Lung (tissue), 17 donors: ENCODE measurements at places on chromosomes 7 and 10. TPM values are rescaled to one million over a fixed set of nuclear protein-coding genes. Genes with fewer than 3 reads are reported as not detected.

DNA sequence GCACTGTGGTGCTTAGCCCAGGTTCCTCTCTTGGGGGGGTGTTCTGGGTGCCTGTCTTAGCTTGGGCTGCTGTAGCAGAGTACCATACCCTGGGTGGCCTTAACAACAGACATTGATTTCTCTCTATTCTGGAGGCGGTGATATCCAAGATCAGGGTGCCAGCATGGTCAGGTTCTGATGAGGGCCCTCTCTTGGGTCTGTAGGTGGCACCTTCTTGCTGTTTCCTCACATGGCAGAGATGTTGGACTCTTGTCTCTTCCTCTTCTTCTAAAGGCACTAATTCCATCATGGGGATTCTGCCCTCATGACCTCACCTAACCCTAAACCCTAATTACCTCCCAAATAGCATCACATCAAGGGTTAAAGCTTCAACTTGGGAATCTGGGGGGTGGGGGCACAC is 19.9 kb upstream of the CRHR2 start:
- no peaks in the 10 kb centered on the region for H3K27me3 ChIP-seq
- peaks cover 14% of the 10 kb centered on the region for H3K4me1 ChIP-seq
- H3K4me3 ChIP-seq = no peak overlapping the region
- H3K36me3 ChIP-seq = no peaks in the 10 kb centered on the region
- no peak overlapping the region for H3K27ac ChIP-seq
- no peak for DNase-seq

CPXM2 gene
- total RNA-seq = 2.3 TPM

- no peak overlapping the region for H3K27ac ChIP-seq
- no peaks in the 10 kb centered on the region for H3K4me1 ChIP-seq
- H3K4me3 ChIP-seq = no peak overlapping the region
- no peaks in the 10 kb centered on the region for H3K27me3 ChIP-seq
- no peaks in the 10 kb centered on the region for H3K36me3 ChIP-seq
Observed at GRCh38 chr7:113657603-113658002, 261.2 kb downstream of the PPP1R3A start.

DNA sequence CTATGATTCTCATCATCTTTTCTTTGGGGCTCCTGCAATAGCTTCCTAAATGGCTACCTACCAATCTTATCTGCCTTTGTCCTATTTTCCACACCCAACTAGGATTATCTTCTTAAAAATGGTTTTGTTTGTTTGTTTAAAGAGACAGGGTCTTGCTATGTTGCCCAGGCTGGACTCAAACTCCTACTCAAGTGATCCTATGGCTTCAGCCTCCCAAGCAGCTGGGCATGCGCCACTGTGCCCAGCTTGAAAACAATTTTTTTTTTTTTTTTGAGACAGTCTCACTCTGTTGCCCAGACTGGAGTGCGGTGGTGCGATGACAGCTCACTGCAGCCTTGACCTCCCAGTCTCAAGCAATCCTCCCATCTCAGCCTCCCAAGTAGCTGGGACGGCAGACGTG is 14.9 kb downstream of the DNMBP start:
- H3K27ac ChIP-seq = peak overlapping the region; percentile 23
- no peak overlapping the region for H3K4me3 ChIP-seq
- no peak for DNase-seq
- peaks cover 4% of the 10 kb centered on the region for H3K4me1 ChIP-seq

GLRX3 gene
- total RNA-seq = 71.1 TPM

DNA sequence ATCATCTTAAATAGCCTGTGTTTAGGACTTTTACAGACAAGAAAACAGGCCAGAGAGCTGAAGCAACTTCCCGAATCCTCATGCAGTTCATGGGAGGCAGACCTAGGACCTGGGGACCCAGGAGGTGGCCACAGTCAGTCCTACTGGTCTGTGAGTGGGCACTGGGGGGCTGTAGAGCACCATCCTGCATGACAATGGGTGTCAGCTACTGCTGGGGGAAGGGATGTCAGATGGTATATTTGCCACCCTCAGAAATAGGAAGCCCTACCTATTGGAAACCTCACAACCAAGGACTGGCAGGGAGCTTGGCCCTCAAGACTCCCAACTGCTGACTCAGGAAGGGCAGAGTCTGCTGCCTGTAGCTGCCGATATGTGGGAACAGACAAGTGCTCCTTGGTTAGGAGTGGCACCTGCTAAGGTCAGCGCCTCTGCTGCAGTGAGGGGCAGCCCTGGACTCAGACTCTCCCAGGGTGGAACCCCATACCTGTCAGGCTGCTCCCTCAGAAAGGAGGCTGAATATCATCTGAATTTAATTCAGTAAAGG is 29.7 kb downstream of the OGDH start:
- peaks cover 42% of the 10 kb centered on the region for H3K4me1 ChIP-seq
- peak overlapping the region; percentile 41 for H3K27ac ChIP-seq

DNA sequence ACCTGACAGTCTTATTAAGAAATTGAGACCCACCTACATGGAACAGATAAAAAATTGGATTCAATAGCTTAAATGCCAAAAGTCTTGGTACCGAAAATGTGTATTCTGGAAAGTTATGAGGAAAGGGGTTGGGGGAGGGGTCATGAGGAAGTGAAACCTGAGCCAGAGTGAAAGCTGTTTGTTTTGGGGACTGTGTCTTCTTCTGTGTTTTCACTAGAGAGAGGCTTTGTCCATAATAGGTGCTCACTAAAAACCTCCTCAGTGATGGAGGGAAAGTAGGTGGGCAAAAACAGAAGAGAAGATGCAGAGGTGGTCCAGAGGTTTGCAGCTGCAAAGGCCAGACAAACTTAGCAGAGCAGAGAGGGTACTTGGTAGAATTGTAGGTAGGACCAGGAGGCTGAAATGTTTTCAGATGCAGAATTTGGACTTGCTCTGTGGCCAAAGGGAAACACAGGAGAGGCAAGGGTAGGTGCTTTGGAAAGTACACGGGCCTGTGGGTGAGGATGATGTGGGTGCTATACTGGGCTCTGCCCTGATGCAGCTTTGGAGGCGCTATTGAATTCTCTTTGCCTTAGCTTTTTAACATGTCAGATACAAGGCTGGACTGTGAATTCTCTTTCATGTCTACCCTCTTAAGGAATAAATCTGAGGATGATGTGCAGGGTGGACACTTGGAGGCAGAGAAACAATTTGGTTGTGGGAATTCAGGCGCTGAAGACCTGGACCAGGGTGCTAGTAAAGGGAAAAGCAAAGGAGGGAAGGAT is 254.6 kb downstream of the PTEN start:
- H3K27me3 ChIP-seq = no peaks in the 10 kb centered on the region
- no peaks in the 10 kb centered on the region for H3K4me1 ChIP-seq
- no peak for DNase-seq
- no peaks in the 10 kb centered on the region for H3K36me3 ChIP-seq
- H3K4me3 ChIP-seq = no peak overlapping the region

DNA sequence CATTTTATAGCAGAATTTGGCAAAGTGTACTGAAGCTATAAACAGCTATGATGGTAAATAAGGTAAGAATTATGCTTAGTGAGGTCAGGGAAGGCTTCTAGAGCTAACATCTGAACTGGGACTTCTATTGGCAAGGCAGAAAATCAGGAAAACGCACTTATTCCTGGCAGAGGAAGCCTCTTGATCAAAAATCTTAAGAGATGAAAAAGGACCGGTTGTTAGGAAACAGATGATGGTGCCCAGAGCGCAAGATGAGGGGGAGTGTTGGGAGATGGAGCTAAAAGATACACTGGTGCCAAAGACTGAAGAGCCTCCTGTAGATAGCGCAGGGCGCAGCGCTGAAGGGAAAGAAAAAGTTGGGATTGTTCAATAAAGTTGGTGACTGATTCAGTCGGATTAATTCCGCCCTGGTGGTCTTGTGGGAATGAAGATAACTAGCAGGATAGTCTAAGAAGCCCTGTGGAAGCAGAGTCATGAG is 550 bp upstream of the CALU start:
- H3K27me3 ChIP-seq = no peaks in the 10 kb centered on the region
- peaks cover 24% of the 10 kb centered on the region for H3K4me1 ChIP-seq
- H3K27ac ChIP-seq = peak overlapping the region; percentile 74
- H3K36me3 ChIP-seq = no peaks in the 10 kb centered on the region
- H3K4me3 ChIP-seq = peak overlapping the region; percentile 43

SFXN4 gene
- 22.0 TPM for total RNA-seq

- H3K36me3 ChIP-seq = no peaks in the 10 kb centered on the region
- no peaks in the 10 kb centered on the region for H3K27me3 ChIP-seq
- DNase-seq = peak; percentile 45
- H3K27ac ChIP-seq = no peak overlapping the region
Observed at GRCh38 chr10:3652886-3653285, 132.1 kb downstream of the KLF6 start.

GRCh38 chr10:58477122-58477521 is 35.5 kb upstream of the BICC1 start:
- peaks cover 5% of the 10 kb centered on the region for H3K4me1 ChIP-seq
- no peaks in the 10 kb centered on the region for H3K27me3 ChIP-seq
- H3K36me3 ChIP-seq = no peaks in the 10 kb centered on the region

- H3K4me3 ChIP-seq = no peak overlapping the region
- DNase-seq = no peak
- no peaks in the 10 kb centered on the region for H3K27me3 ChIP-seq
- H3K27ac ChIP-seq = no peak overlapping the region
- no peaks in the 10 kb centered on the region for H3K4me1 ChIP-seq
Observed at GRCh38 chr7:103240806-103241205, 56.4 kb upstream of the PMPCB start.

GJC3 gene
- total RNA-seq = not detected

- no peak overlapping the region for H3K4me3 ChIP-seq
- no peaks in the 10 kb centered on the region for H3K27me3 ChIP-seq
- no peaks in the 10 kb centered on the region for H3K4me1 ChIP-seq
Observed at GRCh38 chr10:59748834-59749233, 4.4 kb downstream of the MRLN start.

DNA sequence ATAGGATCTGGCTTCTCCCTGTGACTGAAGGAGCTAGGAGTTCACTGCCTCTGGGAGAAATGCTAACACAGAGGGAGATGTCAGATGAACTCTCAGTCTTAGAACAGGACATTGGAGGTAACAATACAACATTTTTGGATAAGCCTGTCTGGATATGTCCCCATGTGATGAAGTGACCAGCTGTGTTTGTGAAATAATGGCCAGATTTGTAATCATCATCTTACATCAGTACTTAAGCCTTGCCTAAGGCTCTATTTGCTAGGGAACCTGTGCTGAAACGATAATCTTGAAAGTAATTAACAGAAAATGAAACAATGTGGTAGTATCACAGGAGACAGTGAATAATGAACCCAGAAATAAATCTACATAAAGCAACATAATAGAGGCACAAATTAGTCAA is 56.2 kb downstream of the CRPPA start:
- H3K27me3 ChIP-seq = no peaks in the 10 kb centered on the region
- H3K27ac ChIP-seq = no peak overlapping the region
- no peak overlapping the region for H3K4me3 ChIP-seq
- peaks cover 5% of the 10 kb centered on the region for H3K36me3 ChIP-seq
- no peaks in the 10 kb centered on the region for H3K4me1 ChIP-seq
- no peak for DNase-seq

DNA sequence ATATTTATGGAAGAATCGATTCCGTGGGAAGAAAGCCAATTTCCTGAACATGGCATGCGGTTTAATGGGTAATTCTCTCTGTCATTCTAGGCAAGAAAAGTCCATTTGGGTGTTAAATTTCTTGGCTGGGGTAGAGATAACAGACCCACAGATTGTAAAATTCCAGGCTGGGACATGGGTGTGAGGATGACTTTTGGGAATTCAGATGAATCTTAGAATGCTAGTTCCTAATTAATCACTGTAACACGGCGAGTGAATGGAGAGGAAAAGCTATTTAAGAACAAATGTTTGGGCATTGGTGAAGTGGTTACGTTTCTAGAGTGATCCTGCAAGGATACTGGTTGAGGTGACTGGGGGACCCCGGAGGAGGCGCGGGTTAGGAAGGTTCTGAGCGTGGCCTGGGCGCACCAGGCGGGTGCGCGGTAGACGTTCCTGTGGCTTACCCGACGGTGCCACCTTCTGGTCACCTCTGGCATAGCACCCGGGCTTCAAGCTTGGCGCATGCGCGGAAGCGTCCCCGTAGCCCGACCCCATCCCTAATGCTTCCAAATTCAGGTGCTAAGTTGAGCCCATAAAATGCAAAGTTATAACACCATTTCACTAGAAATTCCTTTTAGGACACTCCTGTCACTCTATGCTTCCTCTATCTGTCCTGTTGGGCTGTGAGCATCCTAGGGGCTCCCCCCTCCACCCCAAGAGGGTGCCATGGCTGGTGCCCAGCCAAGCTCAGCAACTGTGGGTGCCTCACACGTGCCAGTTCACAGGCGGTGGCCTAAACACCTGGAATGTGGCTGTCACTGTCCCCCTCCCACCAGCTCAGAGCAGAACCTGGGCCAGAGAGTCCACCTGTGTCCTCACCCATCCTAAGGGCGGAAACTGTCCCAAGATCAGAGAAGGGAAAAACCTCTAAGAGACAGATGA is 104.4 kb downstream of the PTPRE start:
- no peaks in the 10 kb centered on the region for H3K27me3 ChIP-seq
- no peak overlapping the region for H3K27ac ChIP-seq
- H3K4me1 ChIP-seq = no peaks in the 10 kb centered on the region
- peak; percentile 83 for DNase-seq
